ENCODE measurements at places on chromosomes 2 and 18.

- H3K36me3 ChIP-seq = no peaks in the 10 kb centered on the region
- no peak overlapping the region for H3K27ac ChIP-seq
- DNase-seq = no peak
- no peak overlapping the region for H3K4me3 ChIP-seq
- H3K27me3 ChIP-seq = no peaks in the 10 kb centered on the region
These were observed 214.0 kb downstream of the EN1 start for GRCh38 chr2:118633371-118634018.

GRCh38 chr2:197163712-197164140, 146.9 kb downstream of the ANKRD44 start:
- H3K4me3 ChIP-seq = no peak overlapping the region
- no peak for DNase-seq
- no peaks in the 10 kb centered on the region for H3K36me3 ChIP-seq
- no peak overlapping the region for H3K27ac ChIP-seq
- no peaks in the 10 kb centered on the region for H3K27me3 ChIP-seq

- H3K4me1 ChIP-seq = no peaks in the 10 kb centered on the region
- H3K27me3 ChIP-seq = no peaks in the 10 kb centered on the region
- H3K27ac ChIP-seq = no peak overlapping the region
- no peaks in the 10 kb centered on the region for H3K36me3 ChIP-seq
These were observed 190.8 kb downstream of the RTP5 start for GRCh38 chr2:242060212-242060835.

DNA sequence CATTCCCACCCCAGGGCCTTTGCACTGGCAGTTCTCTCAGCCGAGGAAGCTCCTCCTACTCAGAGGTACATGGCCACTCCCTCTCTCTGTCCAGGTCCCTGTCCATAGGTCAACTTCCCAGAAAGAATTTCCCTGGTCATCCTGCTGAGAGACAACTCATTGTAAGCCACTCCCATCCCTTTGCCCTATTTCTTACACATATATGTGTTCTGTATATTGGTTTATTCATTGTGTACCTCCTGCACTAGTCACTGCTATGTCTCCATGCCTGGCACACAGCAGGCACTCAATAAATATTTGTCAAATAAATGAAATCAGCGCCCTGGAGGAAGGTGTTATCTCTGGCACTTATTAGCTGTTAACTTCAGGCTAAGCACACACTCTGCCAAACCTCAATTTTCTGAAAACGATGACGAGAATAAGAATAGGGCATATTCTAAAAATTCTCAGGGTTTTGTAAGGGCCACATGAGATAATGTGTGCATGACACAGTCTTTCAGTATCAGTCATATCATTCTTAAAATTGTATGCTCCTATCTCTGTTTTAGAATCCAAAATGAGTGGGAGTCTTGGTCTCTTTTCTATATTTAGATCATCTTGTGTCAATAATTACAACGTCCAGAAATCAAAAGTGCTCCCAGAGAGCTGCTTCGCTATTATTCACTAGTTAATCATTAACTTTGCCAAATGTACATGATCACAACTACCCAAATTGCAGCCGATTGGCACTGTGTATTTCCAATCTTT, 198.0 kb downstream of the ALK start:
- H3K4me3 ChIP-seq = no peak overlapping the region
- no peaks in the 10 kb centered on the region for H3K36me3 ChIP-seq
- DNase-seq = no peak
- no peaks in the 10 kb centered on the region for H3K4me1 ChIP-seq

GRCh38 chr2:165294912-165295311, 55.7 kb downstream of the SCN2A start:
- no peak for DNase-seq
- H3K4me1 ChIP-seq = no peaks in the 10 kb centered on the region
- H3K27me3 ChIP-seq = no peaks in the 10 kb centered on the region
- H3K27ac ChIP-seq = no peak overlapping the region
- no peak overlapping the region for H3K4me3 ChIP-seq

DNA sequence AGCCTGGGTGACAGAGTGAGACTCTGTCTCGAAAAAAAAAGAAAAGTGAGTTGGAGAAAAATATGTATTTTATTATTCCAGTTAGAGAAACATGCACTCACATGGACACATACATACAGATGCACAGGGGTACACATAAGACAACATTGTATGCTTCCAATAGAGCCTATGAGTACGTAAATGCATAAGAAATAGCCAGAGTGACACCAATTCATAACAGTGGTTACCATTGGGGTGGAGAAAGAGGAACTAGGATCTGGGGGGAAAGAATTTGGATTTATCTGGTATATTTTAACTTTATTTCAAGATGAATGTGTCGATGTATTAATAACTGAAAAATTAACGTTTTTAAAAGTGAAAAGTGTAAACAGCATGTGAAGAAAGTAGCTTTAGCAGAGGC, 16.1 kb downstream of the IL36A start:
- H3K4me1 ChIP-seq = no peaks in the 10 kb centered on the region
- no peaks in the 10 kb centered on the region for H3K27me3 ChIP-seq
- H3K27ac ChIP-seq = no peak overlapping the region

DNA sequence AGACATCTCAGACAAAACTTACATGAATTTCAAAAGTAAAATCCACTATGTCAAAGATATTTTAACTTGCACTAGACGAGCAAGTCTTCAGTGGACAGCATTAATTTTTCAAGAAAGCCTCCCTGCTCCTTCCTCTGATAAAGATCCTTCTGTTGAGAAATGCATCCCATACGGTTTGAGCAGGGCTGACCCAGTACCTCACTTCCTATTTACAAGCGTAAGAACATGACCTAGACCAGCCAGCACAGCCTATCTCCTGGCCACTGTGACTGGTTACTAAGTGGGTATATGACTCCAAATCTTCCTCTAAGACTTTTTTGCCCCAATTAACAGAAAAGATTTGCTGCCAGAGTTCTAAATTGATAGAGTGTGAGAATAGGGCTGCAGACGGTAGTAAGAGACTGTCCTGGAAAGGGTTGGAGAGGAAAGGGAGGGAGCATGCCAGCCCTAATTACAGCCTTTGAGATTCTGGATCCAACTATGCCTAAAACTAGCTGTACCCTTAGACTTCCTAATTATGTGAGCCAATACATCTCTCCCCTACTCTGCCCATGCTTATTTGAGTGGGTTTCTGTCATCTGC, 108.4 kb downstream of the PRELID3A start:
- no peak overlapping the region for H3K27ac ChIP-seq
- no peaks in the 10 kb centered on the region for H3K27me3 ChIP-seq
- H3K4me1 ChIP-seq = no peaks in the 10 kb centered on the region
- DNase-seq = no peak
- H3K4me3 ChIP-seq = no peak overlapping the region

GRCh38 chr2:27249891-27250651, 12.8 kb downstream of the SLC30A3 start:
- H3K4me3 ChIP-seq = no peak overlapping the region
- no peaks in the 10 kb centered on the region for H3K4me1 ChIP-seq
- no peaks in the 10 kb centered on the region for H3K27me3 ChIP-seq
- H3K36me3 ChIP-seq = no peaks in the 10 kb centered on the region
- H3K27ac ChIP-seq = no peak overlapping the region
- DNase-seq = peak; percentile 92

DNA sequence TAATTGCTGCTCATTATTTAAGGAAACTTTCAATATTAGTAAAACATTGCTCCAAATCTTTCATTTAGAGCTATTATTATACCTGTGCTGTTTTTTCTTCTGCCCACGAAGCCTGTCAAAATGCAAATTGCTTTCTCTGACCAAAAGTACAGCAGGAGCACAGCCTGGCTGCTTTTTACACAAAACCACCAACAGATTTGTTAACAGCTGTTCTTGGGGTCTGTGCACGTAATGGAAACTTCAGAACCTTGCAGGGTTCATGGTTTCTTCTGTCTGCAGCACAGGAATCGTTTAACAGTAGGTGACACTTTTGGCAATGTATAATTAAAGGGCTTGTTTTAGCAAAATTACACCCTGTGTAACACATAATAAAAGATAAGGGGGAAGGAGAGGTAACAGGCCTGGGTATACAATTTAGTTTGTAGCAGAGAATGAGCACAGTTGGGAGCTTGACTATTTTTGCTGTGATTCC, 447.3 kb downstream of the KCNJ3 start:
- H3K4me1 ChIP-seq = no peaks in the 10 kb centered on the region
- no peak overlapping the region for H3K27ac ChIP-seq
- no peak overlapping the region for H3K4me3 ChIP-seq

GRCh38 chr18:45785134-45785533, 40.3 kb upstream of the SIGLEC15 start:
- no peaks in the 10 kb centered on the region for H3K36me3 ChIP-seq
- no peak overlapping the region for H3K27ac ChIP-seq
- H3K27me3 ChIP-seq = no peaks in the 10 kb centered on the region
- H3K4me1 ChIP-seq = no peaks in the 10 kb centered on the region
- no peak overlapping the region for H3K4me3 ChIP-seq

DNA sequence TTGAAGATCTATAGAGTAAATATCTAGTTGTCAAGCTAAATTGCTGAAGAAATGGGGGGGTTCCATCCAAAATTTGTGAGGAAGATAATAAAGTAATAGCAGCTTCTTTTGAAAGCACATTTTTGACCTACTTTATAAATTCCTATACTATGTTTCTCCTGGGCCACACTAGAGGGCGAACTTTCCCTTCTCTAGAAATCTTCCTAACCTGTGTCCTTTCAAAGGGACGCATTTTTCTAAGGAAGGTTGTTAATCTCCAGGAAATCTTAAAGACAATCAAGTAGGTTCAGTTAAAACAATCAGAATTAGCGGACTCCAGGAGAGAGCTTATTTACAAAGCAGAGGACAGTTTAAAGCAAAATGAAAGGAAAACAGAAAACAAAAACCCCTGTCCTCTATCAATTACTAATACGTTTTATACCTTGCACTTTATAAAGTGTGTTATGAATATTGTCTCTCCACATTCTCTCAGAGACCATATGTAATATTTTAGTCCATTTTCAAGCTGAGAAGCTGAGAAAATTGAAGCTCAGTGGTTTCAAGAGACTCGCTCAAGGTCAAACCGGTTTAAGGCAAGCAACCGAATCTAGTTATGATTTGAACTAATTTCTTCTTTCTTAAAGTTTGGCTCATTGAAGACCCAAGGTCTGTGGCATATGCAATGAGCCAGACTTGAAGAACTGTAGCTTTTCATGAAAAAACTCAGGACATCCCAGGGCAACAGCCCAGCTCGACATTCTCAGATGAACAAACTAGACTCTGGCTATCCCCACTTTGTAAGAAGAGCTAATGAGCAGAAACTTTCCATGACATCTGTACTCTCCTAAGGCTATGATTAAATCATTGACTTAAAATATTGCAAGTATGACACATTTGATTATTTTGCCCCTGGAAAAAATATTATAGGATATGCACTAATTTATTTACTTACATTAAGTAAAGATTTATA, 273.6 kb downstream of the PAX3 start:
- no peak overlapping the region for H3K4me3 ChIP-seq
- DNase-seq = no peak
- H3K27me3 ChIP-seq = no peaks in the 10 kb centered on the region
- H3K27ac ChIP-seq = no peak overlapping the region

- H3K4me1 ChIP-seq = peaks cover 20% of the 10 kb centered on the region
- H3K27me3 ChIP-seq = peaks cover 4% of the 10 kb centered on the region
- peak overlapping the region; percentile 72 for H3K4me3 ChIP-seq
- H3K36me3 ChIP-seq = no peaks in the 10 kb centered on the region
These were observed 1.5 kb downstream of the PXDN start for GRCh38 chr2:1742681-1743395.

GRCh38 chr18:2903006-2903405, 56.2 kb downstream of the EMILIN2 start:
- H3K36me3 ChIP-seq = no peaks in the 10 kb centered on the region
- no peaks in the 10 kb centered on the region for H3K27me3 ChIP-seq
- no peak overlapping the region for H3K4me3 ChIP-seq
- no peak for DNase-seq
- peaks cover 31% of the 10 kb centered on the region for H3K4me1 ChIP-seq
- H3K27ac ChIP-seq = no peak overlapping the region

All from upper lobe of left lung (tissue), 6 donors.